ENCODE measurements at places on chromosomes 13 and 19. TPM values are rescaled to one million over a fixed set of nuclear protein-coding genes. Genes with fewer than 3 reads are reported as not detected.

- no peaks in the 10 kb centered on the region for H3K36me3 ChIP-seq
- no peaks in the 10 kb centered on the region for H3K27me3 ChIP-seq
- H3K4me1 ChIP-seq: no peaks in the 10 kb centered on the region
- H3K27ac ChIP-seq: peak overlapping the region; percentile 77
Observed at GRCh38 chr19:53538378-53539109, 599 bp downstream of the ZNF331 start.

GRCh38 chr13:31357581-31357980 is 157.8 kb downstream of the B3GLCT start:
- no peak overlapping the region for H3K27ac ChIP-seq
- H3K36me3 ChIP-seq: no peaks in the 10 kb centered on the region
- DNase-seq: no peak
- no peak overlapping the region for H3K4me3 ChIP-seq
- no peaks in the 10 kb centered on the region for H3K27me3 ChIP-seq

DNA sequence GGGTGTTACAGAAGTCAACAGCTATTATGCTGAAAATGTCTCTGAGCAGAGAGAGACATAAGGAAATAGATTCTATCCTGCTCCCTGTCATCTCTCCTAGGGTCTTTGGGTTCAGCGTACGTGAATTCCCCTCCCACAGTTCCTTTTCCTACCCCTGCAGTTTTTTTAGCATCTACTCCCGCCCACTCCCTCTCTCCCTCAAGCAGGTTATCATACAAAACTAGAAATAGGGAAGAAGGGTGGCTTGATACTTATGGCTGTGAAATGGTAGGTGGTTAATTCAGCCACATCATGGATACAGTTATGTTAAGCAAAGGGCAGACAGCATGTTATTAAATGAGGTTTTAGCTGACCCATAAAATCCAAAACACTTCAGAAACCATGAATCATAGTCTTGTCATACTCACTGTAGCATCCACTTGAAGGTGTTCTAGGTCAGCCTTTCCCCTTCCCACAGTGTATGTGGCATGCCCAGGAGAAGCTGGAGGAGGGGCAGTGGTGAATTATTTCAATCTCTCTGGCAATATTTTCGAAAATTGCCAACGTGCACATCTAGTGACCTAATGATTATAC is 236.8 kb upstream of the SERP2 start:
- H3K27me3 ChIP-seq: no peaks in the 10 kb centered on the region
- DNase-seq: no peak
- H3K36me3 ChIP-seq: no peaks in the 10 kb centered on the region
- H3K27ac ChIP-seq: no peak overlapping the region

TRIM28 gene
- 317 TPM for total RNA-seq

GRCh38 chr19:40422748-40423566 is 2.8 kb downstream of the SERTAD1 start:
- H3K36me3 ChIP-seq: no peaks in the 10 kb centered on the region
- H3K27ac ChIP-seq: peak overlapping the region; percentile 98
- no peak for DNase-seq
- H3K4me1 ChIP-seq: peaks cover 21% of the 10 kb centered on the region
- H3K27me3 ChIP-seq: no peaks in the 10 kb centered on the region
- no peak overlapping the region for H3K4me3 ChIP-seq

DNA sequence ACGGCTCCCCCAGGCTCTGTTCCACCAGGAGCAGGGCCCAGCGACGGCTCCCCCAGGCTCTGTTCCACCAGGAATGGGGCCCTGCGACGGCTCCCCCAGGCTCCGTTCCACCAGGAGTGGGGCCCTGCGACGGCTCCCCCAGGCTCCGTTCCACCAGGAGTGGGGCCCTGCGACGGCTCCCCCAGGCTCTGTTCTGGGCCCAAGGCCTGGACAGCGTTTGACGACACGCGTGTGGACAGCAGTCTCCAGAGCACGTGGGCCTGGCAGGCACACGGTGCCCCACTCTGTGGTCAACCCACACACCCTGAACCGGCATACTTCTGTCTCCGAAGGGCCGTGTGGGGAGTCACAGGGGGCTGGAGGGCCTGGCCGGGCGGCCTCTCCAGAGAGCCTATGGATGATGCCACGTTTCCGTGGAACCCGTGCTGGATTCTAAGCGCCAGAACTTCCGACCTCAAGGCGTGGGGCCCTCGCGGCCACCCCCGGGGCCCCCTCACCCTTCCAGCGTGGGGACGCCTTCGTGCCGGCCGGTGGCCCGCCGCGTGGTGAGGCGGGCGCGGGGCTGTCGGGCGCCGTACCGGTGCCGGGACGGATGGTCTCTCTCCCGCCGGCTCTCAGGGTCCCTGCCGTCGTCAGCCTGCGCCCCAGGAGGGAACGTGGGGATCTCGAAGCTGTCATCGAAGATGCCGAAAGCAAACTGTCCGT is 11.6 kb downstream of the FGF22 start:
- H3K4me3 ChIP-seq: no peak overlapping the region
- H3K27me3 ChIP-seq: no peaks in the 10 kb centered on the region
- no peak overlapping the region for H3K27ac ChIP-seq
- DNase-seq: no peak
- H3K36me3 ChIP-seq: no peaks in the 10 kb centered on the region

DNA sequence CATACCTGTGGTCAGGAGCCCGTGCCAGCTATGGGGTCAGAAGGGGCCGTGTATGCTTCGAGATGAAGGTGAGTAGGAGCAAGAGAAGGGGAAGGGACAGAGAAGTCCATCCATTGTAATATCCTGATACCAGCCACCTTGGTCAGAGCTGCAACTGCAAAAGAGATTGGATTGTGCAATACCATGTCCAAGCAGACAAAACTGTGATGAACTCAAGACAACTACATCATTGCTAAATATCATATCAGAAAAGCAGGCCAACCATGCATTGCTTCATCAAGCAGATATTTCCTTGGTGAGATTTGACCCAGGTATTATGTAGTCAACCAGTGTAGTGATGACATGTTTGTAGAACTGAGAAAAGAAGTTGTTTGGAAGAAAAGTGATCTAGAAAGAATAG is 12.1 kb downstream of the HNRNPUL1 start:
- no peak overlapping the region for H3K4me3 ChIP-seq
- no peaks in the 10 kb centered on the region for H3K36me3 ChIP-seq
- no peaks in the 10 kb centered on the region for H3K4me1 ChIP-seq

- H3K27ac ChIP-seq: no peak overlapping the region
- H3K36me3 ChIP-seq: no peaks in the 10 kb centered on the region
- H3K4me3 ChIP-seq: no peak overlapping the region
- no peaks in the 10 kb centered on the region for H3K27me3 ChIP-seq
- no peak for DNase-seq
Observed at GRCh38 chr13:58476206-58476918, 844.8 kb downstream of the PCDH17 start.

DNA sequence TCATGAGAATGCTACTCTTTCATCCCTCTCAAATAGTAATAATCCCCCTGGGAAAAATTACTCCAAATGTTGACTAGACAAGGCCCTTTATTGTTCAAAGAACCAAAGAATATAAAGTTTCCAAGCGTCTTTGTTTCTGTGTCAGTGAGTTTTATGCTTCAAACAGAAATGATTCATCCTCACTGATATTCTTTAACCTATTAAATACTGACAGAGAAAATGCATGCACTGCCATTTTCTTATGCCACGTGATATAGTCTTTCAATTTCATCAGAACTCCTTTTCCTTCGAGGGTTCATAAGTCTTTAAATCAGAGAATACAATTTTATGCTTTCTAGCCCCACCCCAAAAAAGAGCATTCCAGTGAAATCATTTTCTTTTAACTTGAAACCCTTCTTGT is 211.6 kb downstream of the SHISA2 start:
- DNase-seq: no peak
- no peaks in the 10 kb centered on the region for H3K36me3 ChIP-seq
- H3K27me3 ChIP-seq: no peaks in the 10 kb centered on the region
- no peak overlapping the region for H3K27ac ChIP-seq
- H3K4me3 ChIP-seq: no peak overlapping the region

PABPC3 gene
- total RNA-seq: not detected

CACNA1A gene
- total RNA-seq: 0.77 TPM

RPL13A gene
- total RNA-seq: 5,863 TPM

DNA sequence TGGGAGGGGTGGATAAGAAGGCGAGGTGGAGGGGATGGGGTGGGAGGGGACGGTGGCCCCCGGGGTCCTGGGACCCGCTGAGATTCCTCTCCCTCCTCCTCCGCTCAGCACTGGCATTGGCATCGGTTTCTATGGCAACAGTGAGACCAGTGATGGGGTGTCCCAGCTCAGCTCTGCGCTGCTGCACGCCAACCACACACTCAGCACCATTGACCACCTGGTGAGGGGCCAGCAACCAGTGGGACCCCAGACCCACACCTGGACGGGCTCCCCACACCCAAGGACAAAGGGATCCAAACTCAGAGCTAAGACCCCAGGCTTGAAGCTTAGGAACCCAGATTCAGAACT is 5.9 kb downstream of the TTYH1 start:
- no peak overlapping the region for H3K27ac ChIP-seq
- no peak for DNase-seq
- H3K27me3 ChIP-seq: peaks cover 7% of the 10 kb centered on the region
- no peaks in the 10 kb centered on the region for H3K4me1 ChIP-seq

CSNK1A1L gene
- not detected for total RNA-seq

KIR2DL3 gene
- not detected for total RNA-seq

DNA sequence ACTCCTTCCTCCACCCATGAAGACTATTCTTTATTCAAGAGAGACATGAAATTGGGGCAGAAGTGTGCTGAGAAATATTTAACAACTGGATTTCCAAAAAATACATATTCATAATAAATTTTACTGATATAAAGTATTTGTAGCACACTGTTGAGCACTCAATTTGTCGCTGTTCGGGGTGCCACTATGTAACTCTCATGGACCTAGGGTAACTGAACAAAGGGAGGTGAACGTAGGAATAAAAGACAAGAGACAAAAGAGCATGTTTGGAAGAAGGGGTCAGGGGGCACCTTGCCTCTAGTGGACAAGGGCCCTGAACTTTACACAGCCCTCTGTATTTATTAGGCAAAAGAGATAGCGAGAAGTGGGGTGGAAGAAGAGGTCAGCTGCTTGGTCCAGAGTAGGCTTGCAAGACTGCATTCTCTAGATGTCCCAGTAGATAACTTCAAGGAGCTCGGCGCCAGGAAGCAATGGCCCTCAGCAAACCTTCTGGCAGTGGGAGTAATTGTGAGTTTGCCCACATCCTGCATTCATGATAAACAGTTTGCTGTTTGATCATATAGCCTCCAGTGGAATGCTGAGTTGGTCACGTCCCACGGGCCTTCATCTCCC is 4.5 kb upstream of the ZNF175 start:
- H3K36me3 ChIP-seq: no peaks in the 10 kb centered on the region
- no peaks in the 10 kb centered on the region for H3K27me3 ChIP-seq
- no peaks in the 10 kb centered on the region for H3K4me1 ChIP-seq
- no peak overlapping the region for H3K4me3 ChIP-seq
- no peak overlapping the region for H3K27ac ChIP-seq

DNA sequence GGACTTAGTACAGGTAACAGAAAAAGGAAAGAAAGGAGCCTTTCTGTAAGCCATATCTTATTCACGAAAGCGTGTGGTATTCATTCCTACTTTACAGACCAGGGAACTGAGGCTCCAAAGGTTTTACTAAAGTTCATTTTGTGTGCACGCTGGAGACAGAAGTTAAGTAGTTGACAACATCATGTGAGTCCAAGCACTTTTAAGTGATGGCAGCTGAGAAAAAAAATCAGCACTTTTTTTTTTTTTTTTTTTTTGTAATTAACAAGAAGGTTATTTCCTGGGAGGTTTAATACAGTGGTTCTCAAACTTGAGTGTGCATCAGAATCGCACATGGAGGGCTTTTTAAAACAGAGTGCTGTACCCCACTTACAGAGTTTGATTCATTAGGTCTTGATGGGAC is 2.0 kb downstream of the DNAJC3 start:
- H3K27me3 ChIP-seq: no peaks in the 10 kb centered on the region
- H3K4me3 ChIP-seq: no peak overlapping the region
- H3K27ac ChIP-seq: no peak overlapping the region
- no peaks in the 10 kb centered on the region for H3K36me3 ChIP-seq
- H3K4me1 ChIP-seq: peaks cover 6% of the 10 kb centered on the region

GRCh38 chr13:79062291-79062690 is 343.8 kb downstream of the RBM26 start:
- H3K27ac ChIP-seq: no peak overlapping the region
- no peaks in the 10 kb centered on the region for H3K36me3 ChIP-seq
- H3K4me1 ChIP-seq: no peaks in the 10 kb centered on the region
- H3K27me3 ChIP-seq: no peaks in the 10 kb centered on the region

DNA sequence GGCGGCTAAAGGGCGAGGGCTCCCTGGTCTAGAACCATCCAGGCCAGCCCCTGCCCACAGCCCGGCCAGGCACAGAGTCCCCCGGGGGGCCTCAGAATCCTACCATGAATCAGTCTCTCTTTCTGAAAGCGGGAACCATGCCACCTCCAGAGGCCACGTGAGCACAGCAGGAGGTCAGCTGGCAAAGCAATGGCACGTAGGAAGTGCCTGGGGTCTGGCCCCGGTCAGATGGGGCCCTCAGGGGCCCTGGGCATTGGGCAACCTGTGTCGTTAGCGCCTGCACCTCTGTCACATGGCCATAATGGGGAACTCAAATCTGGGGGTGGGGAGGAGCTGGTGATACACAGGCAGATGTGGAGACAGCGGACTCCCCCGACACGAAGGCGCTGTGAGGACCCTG is 8.8 kb downstream of the MFSD12 start:
- H3K4me3 ChIP-seq: no peak overlapping the region
- H3K27me3 ChIP-seq: no peaks in the 10 kb centered on the region
- no peaks in the 10 kb centered on the region for H3K36me3 ChIP-seq
- no peak overlapping the region for H3K27ac ChIP-seq
- H3K4me1 ChIP-seq: no peaks in the 10 kb centered on the region
- no peak for DNase-seq

DNA sequence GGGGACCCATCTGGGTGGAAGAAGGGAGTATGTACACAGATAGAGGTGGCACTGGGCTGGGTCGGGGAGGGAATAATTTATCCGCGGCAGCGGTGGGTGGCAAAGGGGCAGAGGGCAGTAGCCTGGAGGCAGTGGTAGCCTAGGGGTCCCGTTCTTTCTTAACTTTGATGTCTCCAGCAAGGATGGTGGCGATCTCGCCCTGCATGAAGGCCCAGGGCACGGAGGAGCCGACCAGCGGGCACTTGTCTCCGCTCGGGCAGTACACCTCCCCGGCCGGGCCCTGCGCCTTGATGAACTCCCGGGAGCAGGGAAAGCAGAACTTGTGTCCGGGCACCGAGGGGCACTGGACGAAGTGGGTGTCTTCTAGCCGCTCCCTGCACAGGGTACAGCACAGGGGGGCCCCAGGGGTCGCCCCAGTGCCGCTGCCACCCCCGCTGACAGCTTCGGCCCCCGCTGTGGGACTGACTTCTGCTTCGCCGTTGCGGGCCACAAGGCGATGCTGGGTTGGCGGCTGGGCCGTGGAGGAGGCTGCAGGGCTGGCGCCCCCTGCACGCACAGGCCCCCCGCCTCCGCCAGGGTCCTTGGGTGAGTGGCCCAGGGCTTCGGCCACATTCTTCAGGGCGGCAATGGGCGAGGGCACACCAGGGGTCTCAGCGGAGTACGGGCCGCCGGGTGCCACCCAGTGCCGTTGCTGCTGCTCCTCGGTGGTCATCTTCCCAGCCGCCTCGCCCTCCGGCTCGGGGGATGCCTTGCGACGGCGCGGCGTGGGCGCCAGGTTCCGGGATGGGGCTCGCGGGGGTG is 1.9 kb downstream of the IRF2BP1 start:
- no peak overlapping the region for H3K4me3 ChIP-seq
- H3K4me1 ChIP-seq: peaks cover 7% of the 10 kb centered on the region
- DNase-seq: no peak
- no peaks in the 10 kb centered on the region for H3K36me3 ChIP-seq
- no peaks in the 10 kb centered on the region for H3K27me3 ChIP-seq
- no peak overlapping the region for H3K27ac ChIP-seq

PRR36 gene
- not detected for total RNA-seq

- H3K27ac ChIP-seq: peak overlapping the region; percentile 98
- no peaks in the 10 kb centered on the region for H3K27me3 ChIP-seq
- no peak for DNase-seq
- H3K4me3 ChIP-seq: no peak overlapping the region
- H3K36me3 ChIP-seq: no peaks in the 10 kb centered on the region
- peaks cover 2% of the 10 kb centered on the region for H3K4me1 ChIP-seq
Observed at GRCh38 chr19:1276628-1277022, 1.3 kb downstream of the FAM174C start.
